Stimulated activated memory B cell treated with anti-CD40 and anti-IgM and Interleukin-4, amounts not matched to agents 10 μg/mL and 1 μg/mL and 100 μg/mL, for 72 hours (primary cell): ENCODE measurements at places on chromosomes 4 and X.

DNA sequence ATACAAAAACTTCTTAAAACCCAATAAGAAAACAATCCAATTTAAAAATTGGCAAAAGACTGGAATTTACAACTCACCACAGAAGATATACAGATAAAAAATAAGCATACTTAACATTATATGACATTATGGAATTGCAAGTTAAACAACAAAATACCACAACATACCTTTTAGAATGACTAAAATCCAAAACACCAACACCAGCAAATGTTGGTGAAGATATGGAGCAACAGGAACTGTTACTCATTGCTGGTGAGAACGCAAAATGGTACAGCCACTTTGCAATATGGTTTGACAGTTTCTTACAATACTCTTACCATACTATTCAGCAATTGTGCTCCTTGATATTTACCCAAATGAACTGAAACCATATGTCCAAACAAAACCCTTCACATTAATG lies 112.4 kb downstream of the ADGRL3 start:
- ATAC-seq = no peak

DNA sequence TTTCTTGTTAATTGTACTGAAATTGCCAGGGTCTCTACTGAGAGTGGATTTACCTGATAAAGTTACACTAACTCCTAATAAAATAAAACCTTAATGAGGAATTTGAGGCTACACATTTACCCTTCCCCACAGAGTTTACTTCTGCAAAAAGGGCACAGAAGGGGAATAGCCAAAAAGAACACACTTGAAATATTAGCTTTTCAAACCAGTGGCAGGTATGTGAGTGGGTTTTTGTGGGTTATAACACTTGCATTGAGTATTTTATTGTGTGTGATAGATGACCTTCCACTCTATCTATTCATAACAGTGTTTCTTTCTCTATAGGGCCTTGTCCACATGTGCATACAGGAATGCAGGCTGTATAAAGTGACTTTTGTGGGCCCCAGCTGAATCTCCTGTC lies 5.0 kb upstream of the GPR174 start:
- no peak for ATAC-seq

GRCh38 chr4:52093466-52093865 lies 42.4 kb downstream of the SPATA18 start:
- ATAC-seq = no peak

GRCh38 chrX:146241902-146242301 lies 424.3 kb downstream of the SLITRK2 start:
- ATAC-seq = no peak

DNA sequence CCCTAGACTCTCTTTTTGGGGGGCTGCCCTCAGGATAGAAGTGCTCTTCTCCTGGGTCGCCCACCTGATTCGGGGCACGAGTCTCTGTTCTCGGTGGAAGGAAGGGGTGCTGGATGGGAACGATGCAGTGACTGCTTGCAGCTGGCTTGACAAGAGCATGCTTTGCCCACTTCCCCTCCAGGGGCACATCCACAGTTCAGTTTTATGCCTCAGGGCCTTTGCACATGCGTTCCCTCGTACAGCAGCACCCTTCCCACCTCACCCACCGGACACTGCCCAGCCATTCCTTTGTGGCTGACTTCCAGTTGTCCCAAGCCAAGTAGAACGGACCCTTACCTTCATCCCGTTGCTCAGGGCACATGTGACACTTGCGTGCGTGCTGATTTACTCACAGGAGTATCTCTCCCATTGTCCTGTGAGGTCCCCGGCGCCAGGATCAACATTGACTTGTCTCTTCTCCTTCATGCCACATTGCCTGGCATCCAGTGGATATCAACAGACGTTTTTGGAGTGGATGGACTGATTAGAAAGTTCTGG lies 60.0 kb downstream of the C4orf50 start:
- no peak for ATAC-seq
